ENCODE measurements at places on chromosomes 2 and 18.
A peak's percentile ranks its signal among the peaks of the same experiment; 100 is the strongest.

DNA sequence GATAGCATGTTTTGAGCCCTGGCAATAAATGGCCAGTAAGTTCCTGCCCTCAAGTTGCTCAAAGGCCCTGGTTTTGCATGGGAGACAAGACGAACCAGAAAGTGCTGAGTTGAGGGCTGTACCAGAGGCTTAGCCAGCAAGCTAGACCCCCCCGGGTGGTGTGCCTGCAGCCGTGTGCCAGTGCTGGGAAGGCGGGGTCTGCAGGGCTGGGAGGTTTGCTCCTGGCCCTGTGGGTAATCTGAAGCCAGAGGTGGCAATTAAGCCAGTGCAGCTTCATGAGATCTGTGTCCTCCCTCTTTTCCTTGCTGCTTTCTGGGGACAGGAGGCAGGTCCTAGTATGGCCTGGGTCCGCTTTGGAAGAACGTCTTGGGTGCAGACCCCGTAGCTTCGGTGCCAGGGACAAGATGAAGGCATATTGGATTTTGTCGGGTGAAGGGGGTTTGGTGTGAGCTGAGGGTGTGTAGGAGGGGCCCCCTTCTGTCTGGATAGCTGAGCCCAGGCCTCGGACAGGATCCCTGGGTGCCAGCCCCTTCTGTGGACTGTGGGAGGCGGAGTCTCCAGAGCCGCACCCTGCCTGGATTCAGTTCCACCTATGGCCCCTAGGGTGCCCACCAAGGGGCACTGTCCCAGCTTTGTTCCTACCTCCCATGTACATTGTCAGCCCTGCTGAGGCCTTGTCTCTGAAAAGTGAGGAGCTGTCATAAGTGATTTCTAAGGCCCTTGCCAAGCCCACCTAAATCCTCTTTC is 15.6 kb downstream of the ATOH8 start:
- no peak for DNase-seq

GRCh38 chr18:65852273-65852672 is 101.5 kb downstream of the CDH7 start:
- DNase-seq = no peak

GRCh38 chr2:29047083-29047845 is 27.1 kb downstream of the PCARE start:
- no peak for DNase-seq

GRCh38 chr2:161085149-161085548 is 75.1 kb upstream of the TANK start:
- no peak for DNase-seq

- no peak for DNase-seq
Observed at GRCh38 chr18:48918660-48919456, 31.9 kb downstream of the SMAD7 start.

- DNase-seq = no peak
Observed at GRCh38 chr2:195543902-195544894, 112.8 kb upstream of the SLC39A10 start.

- no peak for DNase-seq
Observed at GRCh38 chr2:226273440-226273839, 526.2 kb downstream of the IRS1 start.

DNA sequence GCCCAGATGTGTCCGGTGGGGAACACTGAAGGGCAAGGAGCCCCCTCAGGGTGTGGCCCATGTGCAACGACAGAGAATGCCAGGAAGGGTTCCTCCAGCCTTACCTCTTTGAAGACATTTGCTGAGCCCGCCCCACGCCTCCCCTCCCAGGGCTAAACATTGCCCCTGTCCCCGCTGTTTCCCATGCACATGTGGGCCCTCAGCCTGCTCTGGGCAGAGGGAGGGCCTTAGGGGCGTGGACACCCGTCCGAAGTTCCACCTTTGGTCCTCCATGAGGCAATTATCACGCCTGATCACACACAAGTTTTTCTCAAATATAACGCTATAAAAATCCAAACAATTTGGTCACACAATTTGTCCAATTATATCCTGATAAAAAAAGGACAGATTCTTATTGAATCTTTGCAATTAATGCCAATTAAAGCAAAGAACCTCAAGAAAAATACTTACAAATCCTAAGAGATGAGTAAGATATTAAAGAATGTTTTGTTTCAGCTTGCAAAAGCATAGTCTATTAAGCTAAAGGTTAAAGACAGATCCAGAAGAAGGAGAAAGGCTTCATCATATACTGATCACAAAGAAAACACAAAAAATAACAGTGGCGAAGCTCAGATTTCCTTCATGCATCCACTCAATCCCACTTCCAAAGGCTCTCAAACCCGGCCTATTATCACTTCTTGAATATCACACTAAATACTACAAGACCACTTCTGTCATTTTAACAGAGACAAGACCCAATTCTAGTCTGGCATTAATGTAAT is 55.2 kb upstream of the LDLRAD4 start:
- DNase-seq = no peak

DNA sequence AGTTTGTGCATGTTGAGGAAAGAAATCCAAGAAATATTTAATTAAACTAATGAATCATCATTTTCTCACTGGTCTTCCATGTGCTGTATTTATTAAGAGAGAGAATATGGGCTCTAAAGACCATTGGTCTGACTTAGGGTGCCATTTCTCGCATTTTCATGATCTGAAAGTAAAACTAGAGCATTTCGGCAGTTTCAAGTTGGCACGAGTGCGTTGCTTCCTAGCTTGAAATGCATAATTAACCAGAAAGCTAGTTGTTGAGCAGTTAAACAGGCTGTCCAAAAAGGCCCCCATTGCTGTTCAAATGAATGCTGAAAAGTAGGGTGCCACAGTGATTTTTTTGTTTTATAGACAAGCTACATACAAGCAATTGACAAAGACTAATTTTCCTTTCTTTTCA is 47.4 kb downstream of the SLC8A1 start:
- no peak for DNase-seq

DNA sequence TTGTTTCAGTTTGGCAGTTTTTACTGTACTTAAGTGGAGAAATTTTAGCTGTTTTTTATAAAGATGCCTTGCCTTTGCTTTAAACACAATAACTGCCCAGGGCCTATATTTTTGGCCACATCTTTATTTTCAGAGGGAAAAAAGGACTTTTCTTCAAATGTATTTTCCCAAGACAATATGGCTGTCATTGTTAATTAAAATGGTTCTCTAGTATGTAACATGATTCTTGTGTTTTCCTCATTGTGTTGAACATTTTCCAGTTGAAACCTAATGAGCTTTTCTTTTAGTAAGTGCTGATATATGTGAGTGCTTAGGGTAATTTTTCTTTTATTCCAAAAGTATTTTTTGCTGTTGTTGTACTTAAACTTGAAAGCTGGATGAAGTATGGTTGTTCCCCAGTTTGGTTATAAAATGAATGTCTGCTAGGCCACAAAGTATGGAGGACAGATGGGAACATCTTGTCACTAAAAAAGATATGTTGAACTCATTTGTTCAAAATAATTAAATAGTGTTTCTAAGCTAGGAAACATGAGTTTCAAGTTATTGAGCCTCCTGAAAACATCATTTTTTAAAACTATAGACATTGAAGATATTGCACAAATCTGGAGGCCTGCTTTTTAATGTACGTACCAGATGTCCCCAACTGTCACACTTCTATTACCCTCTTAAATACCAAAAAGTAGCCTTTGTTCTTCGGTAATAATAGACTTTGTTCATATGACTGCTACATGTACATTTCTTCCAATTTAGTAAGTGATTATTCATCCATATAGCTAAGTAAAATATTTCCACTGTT is 147.5 kb upstream of the DAPL1 start:
- DNase-seq = no peak

- DNase-seq = no peak
Observed at GRCh38 chr2:215218587-215219577, 80.5 kb upstream of the ABCA12 start.

GRCh38 chr18:62850619-62851306 is 135.4 kb downstream of the PHLPP1 start:
- DNase-seq = no peak

DNA sequence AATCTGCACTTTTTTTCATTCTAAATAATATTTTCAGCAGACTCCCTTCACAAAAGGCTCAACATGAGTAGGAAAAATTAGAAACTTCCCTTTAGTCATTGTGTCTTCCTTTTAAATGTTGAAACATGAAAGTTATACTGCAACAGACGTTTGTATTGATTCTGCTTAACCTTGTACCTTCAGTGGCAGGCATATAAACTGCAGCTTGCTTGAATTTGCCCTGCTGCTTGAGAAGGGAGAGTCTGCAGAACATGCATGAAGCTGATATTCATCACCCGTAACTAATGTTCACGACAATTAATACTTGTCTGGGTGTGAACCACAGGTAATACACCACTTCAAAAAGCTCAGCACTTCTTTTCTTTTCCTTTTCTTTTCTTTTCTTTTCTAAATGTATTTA is 294.7 kb upstream of the LRP1B start:
- DNase-seq = no peak

DNA sequence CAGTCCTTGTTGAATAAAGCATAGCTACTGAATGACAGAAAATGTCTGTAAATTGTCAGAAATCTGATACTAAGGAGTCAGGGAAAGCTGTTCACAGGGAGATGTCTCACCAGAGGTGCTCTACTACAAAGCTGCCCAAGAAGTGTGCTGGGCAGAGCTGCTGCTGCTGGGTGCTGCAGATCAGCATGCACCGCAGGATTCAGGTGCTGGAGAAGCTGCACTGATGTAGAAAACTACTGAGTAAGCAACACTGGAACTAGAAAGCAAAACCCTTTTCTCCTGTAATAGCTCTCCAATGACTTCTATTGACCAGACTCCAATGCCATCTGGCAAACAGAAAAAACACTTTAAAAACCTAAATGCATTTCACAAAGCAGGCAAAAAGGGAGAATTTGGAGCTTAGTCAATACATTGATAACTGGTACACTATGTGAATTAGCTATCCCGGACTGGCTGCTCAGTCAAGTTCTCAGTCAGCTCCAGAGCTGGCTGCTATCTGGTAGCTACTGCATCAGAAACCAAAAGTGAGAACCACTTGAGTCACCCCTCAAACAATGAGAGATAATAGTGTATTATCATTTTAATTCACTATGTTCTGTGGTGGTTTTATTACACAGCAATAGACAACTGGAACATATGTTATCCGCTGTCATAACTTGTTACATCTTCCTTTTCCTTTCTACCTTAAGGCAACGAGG is 493.1 kb downstream of the CPS1 start:
- DNase-seq = no peak

- no peak for DNase-seq
Observed at GRCh38 chr2:128469875-128470274, 151.2 kb upstream of the HS6ST1 start.

DNA sequence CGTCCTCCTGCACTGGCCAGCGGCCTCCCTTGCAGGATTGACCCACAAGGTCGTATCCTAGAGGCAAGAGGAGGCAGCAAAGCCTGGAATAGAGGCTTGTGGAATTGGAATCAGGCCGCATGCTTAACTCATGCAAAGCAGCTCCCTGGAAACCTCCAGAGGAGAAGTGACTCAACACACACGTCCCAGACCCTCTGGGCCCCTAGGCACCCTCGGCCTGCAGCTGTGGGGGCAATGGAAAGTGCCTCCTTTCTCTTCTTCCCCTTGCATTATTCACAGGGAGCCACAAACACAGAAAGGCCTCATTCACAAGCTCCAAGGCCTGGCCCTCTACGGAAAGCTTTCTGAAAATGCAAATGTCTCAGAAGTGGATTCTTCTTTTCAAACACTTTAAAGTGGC is 19.6 kb downstream of the SPATA3 start:
- DNase-seq = no peak

GRCh38 chr18:13363359-13363758 is 144.8 kb downstream of the LDLRAD4 start:
- no peak for DNase-seq

DNA sequence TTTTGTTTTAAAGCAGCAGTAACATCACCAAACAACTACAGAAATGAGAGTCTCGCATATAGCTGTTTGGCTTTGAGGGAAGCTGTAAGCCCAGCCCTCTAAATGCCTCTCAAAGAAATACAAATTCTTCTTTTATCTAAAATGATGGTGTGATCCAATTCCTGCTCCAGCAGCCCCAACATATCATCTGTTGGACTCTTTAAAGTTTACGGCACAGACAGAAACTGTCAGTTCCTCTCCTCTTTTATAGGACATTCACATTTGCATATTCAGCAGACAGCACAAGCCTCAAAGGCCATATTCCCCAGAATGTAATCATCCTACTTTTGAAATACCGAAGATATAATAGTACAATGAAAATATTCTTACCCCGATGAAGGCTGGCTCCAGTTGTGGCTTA is 216.9 kb upstream of the REV1 start:
- no peak for DNase-seq

DNA sequence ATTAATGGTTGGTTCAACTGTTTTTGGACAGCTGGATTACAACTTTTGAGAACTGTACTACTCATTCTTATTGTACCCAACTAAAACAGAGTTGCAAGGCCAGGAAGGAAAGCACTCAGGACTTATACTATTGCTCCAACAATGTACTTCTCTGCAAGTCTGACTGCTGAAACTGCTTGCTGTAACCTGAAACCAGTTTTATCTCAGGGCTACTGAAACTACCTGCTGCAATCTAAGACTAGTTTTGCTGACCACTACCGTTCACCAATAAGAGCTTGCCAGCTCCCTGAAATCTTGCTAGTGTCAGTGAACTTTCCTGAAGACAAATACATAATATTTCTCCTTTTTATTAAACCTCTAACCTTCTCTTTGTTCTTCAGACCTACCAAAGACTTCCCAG is 157.3 kb downstream of the CDCA7 start:
- DNase-seq = no peak

- DNase-seq = no peak
Observed at GRCh38 chr2:54503828-54504227, 47.7 kb downstream of the SPTBN1 start.

- DNase-seq = peak; percentile 6
Observed at GRCh38 chr2:240605867-240606743, 19.2 kb upstream of the GPR35 start.

DNA sequence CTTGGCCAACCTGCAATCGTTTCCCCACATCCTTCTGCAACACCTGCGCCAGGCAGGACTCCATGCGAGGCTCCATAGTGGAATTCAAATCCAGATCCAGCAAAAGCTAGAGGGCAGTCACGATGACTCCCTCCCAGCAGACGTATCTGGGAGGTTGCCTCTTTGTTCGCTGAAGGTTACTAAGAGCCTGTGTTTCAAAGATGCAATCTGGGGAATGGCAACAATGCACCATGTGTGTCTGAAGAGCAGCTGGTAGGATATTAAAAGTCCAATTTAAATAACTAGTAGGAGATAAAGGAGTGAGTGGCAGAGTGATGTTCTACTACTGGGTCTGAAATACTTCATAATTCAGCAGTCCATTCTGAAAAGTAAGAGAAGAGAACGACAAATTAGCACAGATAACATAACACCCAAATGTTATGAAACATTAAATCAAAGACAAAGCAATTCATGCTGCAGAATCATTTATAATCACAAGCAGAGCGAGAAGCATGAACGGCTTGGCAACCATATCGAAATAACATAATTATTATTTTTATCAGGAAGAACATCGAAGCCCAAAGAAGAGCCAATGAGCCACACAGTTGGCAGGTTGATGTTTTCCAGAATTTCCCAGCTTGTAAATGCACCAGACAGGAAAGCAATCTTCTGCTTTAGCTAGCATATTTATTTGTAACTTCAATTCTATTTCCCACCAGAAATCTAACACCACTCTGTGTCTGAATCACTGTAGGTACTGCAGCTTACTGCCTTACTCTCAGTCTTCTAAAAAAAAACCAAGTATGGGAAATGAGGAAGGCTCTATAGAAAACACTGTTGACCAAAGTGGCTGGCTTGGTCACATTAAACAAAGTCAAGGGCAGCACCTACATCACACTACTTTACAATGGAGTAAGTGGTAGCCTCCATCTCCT is 43.2 kb downstream of the CLASP1 start:
- DNase-seq = no peak

Data from ascending aorta (tissue), 2 donors.